ENCODE measurements at places on chromosomes 7 and 10.
A peak's percentile ranks its signal among the peaks of the same experiment; 100 is the strongest.

DNA sequence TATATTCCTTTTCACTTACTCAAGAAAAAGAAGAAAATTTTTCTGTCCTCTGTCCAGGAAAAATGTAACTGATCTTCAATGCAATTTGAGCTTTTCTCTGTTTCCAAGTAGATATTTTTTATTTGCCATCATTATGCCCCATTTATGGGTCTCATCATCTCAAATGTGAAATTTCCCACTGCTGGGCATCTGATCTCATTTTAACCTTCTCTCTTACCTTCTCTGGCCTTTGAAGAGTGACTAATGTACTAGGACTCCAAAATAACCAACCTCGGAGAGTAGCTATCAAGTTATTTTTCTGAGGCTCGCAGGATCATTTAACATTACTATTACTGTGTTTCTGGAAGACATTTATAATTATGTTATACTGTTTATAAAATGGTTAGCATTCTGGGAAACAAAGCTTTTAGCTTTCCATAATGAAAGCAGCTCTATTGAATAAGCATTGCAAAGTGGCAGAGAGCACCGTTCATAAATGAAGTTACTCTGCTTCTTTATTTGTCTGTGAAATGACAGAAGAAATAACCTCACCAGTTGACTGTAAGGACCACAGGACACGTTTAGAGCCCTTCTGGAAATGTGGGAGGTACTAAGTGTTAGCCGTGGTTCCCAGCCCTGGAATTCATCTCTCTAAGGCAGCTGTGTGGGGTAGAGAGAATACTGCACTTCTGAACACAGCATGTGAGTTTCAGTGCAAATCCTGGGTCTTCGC lies 33.3 kb upstream of the NMT2 start:
- peak; percentile 39 for DNase-seq

DNA sequence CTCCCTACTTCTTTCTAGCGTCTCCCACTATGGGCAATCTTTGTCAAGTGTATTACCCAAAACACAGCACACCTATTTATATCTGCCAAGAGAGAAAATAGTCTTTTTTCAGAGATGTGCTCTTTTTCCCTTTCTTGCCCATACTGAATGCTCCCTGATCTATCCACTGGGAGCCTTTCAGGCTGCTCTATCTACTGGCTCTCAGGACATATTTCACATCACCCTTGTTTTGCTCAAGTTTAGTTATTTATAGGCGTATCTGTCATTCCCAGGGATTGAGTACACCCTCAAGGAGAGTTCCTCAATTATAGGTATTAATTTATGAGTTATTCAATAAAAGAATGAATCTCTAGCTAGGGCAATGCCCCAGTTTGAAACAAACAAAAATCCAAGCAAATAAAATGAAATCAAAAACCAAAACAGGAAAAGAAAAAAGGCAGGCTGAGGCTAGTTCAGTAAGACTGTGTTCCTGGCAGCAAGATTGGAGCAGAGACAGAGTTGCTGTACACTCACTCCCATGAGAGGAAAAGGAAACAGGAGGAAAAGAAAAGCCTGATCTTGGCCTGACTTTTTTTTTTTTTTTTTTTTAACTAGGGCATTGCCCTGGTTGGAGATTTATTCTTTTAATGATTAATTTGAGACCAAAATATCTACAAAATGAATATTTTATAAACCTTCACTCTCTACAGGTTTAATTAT lies 665.9 kb upstream of the PCDH15 start:
- DNase-seq: no peak

GRCh38 chr10:15859906-15860691 lies at the start of gene MINDY3:
TSS of gene MINDY3 (minus strand) at chr10:15860507. CDS start at chr10:15860299, 208 bp downstream.
- DNase-seq: peak; percentile 85

GRCh38 chr10:35226507-35226906 lies 99.9 kb downstream of the CREM start:
- DNase-seq: no peak

- DNase-seq: no peak
These were observed 23.6 kb downstream of the DAGLB start for GRCh38 chr7:6423942-6424701.

DNA sequence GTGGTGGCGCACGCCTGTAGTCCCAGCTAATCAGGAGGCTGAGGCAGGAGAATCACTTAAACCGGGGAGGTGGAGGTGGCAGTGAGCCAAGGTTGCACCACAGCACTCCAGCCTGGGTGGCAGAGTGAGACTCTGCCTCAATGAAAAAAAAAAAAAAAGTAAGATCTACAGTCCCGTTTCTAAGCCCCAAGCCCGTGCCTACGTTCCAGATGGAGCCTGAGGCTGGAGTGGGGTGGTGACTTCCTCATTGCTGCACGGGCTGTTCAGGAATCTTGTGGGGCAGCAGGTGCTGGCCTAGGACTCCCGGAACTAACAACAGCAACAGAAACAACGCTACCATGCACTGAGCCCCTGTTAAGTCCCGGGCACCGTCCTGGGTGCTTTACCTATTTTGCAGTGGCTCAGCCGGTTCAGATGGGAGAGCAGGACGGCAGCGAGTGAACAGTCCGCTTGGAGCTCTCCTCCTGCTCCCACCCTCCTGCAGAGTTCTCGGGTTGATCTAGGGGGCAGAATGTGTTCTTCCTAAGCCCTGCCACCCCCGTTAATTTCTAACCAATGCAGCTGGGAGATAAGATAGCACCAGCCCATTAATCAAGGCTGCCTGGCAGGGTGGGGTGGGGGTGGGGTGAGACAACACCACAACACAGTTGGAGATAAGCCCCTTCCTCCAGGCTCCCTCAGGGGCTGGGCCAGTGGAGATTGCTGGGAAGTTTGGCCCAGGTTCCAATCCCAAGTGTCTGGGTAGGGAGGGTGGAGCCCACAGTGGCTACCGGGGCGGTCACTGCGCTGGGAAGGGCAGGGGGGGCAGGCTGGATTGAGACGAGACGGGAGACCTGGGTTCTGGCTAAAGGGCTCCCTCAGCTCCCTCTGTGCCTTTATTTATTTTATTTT lies 17.0 kb upstream of the SFRP5 start:
- no peak for DNase-seq

- DNase-seq: no peak
These were observed 32.9 kb upstream of the INPP5A start for GRCh38 chr10:132504501-132505272.

- peak; percentile 85 for DNase-seq
These were observed 286.4 kb downstream of the AHR start for GRCh38 chr7:17584822-17585221.

DNA sequence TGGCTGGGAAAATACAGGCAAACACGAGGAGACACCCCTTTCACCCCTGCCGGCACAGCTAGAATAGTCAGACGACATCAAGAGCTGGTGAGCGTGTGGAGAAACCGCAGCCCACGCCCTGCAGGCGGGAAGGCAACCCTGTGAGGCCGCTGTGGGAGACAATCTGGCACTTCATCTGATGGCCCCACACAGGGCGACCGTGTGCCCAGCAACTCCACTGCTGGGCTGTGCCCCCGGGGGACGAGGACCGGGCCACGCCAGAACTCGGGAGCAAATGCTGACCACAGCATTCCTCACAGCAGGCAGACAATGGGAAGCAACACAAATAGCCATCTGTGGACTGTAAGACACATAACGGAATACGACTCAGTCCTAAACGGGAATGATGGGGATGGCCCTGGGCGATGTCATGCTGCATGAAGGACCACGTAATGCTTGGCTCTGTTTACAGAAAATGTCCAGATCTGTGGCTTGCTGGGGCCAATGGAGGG lies 58.9 kb downstream of the CFAP46 start:
- peak; percentile 46 for DNase-seq

DNA sequence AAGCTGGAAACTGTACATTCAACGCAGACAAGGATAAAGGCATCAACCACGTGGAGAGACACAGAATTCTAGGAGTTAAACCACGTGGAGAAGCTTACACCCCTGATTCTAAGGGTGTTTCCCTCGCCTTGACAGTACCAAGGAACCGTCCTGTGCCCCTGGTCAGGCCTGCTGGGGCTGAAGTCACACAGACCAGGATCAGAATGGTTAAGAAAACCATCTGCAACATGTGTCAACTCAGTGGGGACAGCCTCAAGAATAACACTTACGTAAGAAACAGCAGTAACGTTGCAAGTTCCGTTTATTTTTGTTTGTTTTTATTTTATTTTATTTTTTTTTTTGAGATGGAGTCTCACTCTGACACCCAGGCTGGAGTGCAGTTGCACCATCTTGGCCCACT lies 55.6 kb downstream of the CHST15 start:
- no peak for DNase-seq

- no peak for DNase-seq
These were observed 169.4 kb downstream of the SVIL start for GRCh38 chr10:29465384-29465783.

DNA sequence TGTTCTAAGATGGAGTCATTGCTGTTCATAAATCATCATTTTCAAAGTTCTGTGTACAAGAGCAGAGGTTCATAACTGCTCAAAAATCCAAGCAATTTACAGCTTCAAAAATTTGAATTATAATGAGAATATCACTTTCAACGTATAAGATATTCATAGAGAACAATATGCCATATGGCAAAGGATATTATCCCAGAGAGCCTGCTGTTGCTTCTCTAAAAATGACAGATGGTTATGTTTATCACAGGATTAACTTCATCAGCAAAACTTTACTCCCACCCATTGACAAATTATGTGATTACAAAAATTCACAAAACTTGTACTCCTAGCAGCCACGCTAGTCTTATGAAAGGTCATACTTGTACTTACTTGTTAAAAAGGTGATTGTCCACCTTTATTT lies 105.1 kb downstream of the PIP4K2A start:
- no peak for DNase-seq

DNA sequence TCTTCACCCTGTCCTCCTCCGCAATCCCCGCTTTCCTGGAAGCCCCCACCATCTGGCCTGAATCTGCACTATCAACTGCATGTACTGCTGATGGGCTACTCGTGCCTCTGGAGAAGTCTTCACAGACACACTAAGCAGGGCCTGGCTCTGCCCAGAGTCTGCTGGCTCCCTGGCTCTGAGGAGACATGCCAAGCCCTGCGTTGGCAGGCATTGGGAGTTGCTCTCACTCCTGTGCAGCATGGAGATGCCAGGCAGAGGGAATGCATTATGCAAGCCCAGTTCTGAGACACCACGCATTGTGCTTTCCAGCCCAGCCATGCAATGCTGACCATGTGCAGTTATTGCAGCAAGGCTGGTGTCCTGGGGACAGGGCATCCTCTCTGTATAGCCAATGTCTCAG lies 314.6 kb downstream of the CXCL12 start:
- DNase-seq: no peak

DNA sequence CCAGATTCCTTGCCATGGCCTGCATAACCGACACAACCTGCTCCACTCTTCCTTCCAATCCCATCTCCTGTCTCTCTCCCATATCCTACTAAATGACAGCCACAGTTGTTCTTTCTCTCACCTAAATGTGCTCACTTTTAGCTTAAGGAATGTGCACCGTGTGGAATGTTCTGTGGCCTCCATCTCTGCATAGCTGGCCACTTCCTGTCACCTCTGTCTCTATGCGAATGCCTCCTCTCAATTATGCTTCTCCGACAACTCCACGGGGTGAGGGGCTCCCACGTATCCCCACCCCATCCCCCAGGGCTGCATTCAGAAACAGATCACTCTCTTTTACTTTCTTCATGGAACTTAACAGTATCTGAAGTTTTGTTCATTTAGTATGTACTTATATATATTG lies 110.7 kb downstream of the RAB18 start:
- no peak for DNase-seq

GRCh38 chr7:76108540-76109233 lies 60.8 kb downstream of the MDH2 start:
- DNase-seq: peak; percentile 61

DNA sequence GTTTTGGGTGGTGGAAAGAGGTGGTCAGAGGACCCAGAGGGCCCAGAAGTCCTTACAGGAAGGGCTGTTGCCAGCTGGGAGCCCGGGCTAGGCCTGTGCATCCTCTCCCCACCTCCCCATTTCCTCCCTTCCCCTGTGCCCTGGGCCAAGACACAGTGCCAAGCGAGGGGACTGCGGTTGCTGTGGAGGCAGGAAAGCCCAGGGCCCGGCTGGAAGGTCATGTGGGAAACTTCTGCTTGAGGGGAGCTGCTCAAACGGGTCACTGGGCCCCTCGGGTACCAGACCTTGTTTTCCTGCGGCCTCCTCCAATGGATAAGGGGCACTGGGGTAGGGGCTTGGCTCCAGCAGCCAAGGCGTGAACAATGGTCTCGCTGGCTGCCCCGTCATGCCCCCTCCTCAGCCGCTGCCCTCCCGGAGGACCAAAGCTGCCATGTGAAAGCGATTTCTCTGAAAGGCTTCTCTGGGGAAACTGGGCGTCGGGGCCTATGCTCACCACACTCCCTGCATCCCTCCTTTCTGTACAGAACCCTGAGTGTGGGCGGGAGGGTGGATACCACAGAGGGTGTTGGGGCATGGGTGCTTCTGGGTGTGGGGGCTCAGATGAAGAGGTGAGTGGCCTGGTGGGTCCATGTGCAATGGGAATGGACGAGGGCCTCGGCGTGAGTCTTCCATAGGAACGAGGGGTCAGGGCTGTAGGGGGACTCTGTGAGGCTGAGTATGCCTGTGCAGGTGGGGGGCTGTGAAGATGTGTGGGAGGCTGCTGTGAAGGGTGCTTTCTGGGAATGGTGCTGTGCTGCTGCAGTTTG lies 135.3 kb downstream of the PTPN20 start:
- no peak for DNase-seq

- DNase-seq: peak; percentile 40
These were observed 2.4 kb upstream of the VDAC2 start for GRCh38 chr10:75208181-75208580.

- peak; percentile 98 for DNase-seq
These were observed at the start of the genes PLOD3 and ZNHIT1 for GRCh38 chr7:101217388-101218235. TSS of gene PLOD3 (minus strand) at chr7:101217581. CDS start at chr7:101217274, 307 bp downstream. TSS of gene ZNHIT1 (plus strand) at chr7:101218165. CDS start at chr7:101218196, 31 bp downstream.

GRCh38 chr10:8017277-8017676 lies 37.2 kb upstream of the GATA3 start:
- peak; percentile 52 for DNase-seq

DNA sequence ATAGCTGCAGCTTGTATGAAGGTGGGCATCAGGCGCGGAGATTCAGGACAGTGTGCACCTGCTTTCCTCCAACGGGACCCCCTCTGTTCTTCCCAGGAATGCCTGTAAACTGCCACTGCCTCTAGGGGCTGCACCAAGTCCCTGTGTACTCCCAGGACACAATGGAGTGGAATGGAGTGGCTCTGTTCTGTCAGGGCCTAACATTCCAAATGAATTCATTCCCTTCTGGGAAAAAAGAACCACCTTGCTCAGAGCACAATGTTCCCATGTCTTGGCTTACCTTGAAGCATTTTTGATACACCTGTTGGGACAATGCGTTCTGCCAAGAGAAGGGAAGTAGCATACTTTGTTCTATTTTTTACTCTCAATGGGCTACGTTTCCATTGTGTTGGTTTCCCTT lies 339.4 kb downstream of the FRMD4A start:
- no peak for DNase-seq

GRCh38 chr10:131641231-131641630 lies 259.6 kb upstream of the PPP2R2D start:
- DNase-seq: no peak

Data from fibroblast of skin of scalp (primary cell).